Fibroblast of upper back skin (primary cell): ENCODE measurements at places on chromosomes 1 and 21.

- peak; percentile 49 for DNase-seq
These were observed 837 bp downstream of the SLC16A1 start for GRCh38 chr1:112954945-112955772.

- no peak for DNase-seq
These were observed 12.7 kb downstream of the UBE2J2 start for GRCh38 chr1:1260843-1261560.

- no peak for DNase-seq
These were observed 224.9 kb downstream of the BACH1 start for GRCh38 chr21:29523646-29524045.

GRCh38 chr1:36161641-36162531 lies 5.9 kb downstream of the MAP7D1 start:
- peak; percentile 31 for DNase-seq

DNA sequence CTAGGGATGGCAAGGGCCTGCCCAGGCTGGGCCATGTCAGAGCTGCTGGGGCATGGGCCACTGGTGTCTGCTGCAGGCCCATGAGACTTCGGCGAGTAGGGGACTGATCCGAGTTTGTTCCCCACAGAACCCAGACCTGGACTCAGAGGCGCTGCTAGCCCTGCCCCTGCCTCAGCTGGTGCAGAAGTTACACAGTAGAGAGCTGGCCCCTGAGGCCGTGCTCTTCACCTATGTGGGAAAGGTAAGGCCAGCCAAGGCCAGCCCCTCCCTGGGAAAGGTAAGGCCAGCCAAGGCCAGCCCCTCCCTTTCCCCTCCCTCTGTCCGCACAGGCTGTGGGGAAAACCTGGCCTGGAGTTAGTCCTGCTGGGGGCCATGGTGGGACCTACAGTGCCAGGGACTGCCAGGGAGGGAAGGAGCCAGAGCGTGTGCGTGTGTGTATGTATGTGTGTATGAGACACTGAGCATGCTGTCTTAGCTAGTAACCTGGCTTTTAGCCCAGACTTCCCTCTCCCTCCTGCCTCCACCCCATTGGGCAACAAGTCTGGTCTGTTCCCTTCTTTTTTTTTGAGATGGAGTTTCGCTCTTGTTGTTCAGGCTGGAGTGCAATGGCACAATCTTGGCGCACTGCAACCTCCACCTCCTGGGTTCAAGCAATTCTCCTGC lies 8.0 kb downstream of the FAAH start:
- peak; percentile 88 for DNase-seq

- no peak for DNase-seq
These were observed 325.8 kb downstream of the MATN1 start for GRCh38 chr1:30397576-30397975.
